Activated CD4-positive, alpha-beta memory T cell treated with anti-CD3 and anti-CD28 coated beads, Interleukin-2, amount 10 ng/mL, durations not matched to agents 7 days and 5 days (primary cell): ENCODE measurements at places on chromosomes 12 and 14.

GRCh38 chr14:95322651-95323050, 2.9 kb upstream of the CLMN start:
- DNase-seq, result no peak

GRCh38 chr14:87824266-87824665, 168.7 kb downstream of the GALC start:
- no peak for DNase-seq

GRCh38 chr12:88638966-88639760, 58.9 kb upstream of the KITLG start:
- DNase-seq, result no peak

DNA sequence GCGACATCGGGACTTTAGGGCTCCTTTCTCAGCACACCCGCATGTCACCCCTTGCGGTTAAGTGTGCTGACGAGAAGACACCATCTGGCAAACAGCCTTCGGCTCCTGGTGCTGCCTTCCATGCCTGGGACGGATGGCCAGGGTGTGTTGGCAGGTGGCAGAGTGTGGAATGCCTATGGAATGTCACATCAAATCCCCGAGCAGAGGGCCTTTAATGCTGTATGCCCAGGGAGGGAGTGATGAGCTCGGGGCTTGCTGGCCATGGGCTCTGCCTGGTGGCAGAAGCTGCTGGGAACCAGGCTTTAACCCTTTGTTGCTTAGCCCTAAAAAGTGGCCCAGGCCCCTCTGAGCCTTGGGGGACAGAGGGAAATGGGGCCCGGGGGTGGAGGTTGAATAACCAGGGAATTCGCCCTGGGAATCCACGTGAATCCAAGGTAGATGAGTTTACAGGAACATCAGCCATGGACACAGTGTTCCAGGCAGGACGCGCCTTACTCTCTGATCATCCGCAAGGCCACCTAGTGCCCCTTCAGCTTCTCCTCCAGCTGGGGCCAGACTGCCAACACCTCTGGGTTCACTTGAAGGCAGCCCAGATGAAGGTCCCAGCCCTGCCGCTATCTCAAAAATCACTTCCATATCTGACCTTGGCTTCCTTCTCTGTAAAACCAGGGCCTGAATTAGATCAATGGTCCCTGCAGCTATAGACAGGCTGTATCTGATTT, 17.4 kb downstream of the FAM181A start:
- no peak for DNase-seq

GRCh38 chr12:46356655-46357437, 15.7 kb downstream of the SLC38A2 start:
- no peak for DNase-seq

- DNase-seq, result no peak
Observed at GRCh38 chr14:50920482-50921230, 23.6 kb downstream of the PYGL start.

GRCh38 chr14:90518941-90519256, 122.1 kb downstream of the CALM1 start:
- peak; percentile 60 for DNase-seq

DNA sequence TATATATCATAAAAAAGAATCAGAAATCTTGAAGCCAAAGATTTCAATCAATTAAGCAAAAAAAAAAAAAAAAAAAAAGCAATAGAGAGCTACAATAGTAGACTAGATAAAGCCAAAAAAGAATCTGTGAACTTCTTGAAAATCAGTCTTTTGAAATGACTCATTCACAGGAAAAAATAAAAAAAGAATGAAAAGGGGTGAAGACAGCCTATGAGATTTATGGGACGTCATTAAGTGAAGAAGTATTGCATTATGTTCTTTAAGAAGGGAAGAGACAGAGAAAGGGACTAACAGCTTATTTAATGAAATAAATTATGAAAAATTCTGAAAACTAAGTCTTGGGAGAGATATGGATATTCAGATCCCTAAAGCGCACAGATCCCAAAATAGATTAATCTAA, 103.8 kb downstream of the ACSS3 start:
- DNase-seq, result no peak

DNA sequence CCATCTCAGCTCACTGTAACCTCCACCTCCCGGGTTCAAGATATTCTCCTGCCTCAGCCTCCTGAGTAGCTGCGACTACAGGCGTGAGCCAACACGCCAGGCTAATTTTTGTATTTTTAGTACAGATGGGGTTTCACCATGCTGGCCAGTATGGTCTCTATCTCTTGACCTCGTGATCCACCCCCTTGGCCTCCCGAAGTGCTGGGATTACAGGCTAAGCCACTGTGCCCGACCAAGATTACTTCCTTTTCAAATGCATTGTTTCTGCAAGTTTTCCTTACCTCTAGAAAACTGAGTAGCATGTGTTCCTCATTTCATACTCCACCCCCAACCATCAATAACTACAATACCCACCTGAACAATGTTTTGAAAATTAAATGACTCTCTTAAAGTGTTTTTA, 13.1 kb downstream of the ARF6 start:
- no peak for DNase-seq

DNA sequence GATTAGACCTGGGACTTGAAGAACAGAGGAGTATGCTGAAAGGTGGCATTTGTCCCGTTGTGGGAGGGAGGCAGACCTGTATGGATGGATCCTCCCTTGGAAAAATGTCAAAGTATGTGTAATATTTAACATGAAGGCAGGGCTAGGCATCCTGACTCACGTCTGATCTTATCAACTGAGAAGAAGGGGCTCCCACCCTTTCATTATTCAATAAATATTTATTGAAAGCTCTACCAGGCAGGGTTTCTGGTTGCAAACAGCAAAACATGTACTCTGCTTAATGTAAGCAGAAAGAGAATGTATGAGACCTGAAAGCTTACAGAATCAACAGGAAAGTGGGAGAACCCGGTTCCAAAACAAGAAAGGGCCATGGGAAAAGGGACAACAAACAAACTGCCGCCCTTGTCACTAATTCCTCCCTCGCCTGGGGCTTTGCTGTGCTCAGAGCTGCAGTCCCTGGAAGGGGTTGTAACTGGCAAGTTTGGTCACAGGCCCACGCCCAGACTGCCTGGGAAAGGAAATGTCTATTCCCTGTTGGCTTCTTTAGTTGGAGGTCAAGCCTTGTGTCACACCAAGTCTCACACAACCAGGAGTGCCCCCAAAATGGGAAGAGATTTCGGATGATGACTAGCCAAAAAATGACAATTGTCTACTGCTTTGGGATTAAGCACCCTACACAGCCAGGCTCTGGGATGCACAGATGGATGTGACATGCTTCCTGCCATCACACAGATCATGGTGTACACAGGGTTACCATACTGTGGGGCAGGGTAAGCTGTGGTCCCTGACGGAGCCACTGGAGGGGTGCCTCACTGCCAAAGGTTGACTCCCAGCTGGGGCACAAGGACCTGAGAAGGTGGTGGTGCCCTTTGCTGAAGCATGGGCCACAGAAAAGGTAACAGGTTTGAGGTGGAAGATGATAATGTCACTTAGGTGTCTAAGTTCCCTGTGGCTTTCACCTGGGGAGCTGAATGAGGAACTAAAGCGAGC, 36.8 kb downstream of the RAB35 start:
- no peak for DNase-seq

- DNase-seq, result peak; percentile 71
Observed at GRCh38 chr14:51869411-51870100, 9.1 kb downstream of the GNG2 start.

DNA sequence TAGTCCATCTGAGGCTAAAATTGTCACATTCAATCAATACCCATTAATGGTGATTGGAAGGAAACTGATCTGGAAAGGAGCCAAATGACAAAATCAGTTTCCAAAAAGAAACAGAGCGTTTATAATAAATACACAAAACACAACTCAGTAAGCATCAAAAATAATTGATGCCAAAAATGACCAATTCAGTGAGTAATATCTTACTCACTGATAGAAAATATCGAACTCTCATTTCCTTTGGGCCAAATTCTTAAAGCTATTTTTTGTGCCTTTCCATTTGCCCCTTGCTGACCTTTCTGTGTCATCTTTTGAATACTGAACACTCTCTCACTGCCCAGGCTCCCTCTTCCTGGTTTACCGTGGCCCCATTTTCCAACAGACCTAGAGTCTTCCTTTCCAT, 22.5 kb upstream of the ATP2B1 start:
- DNase-seq, result no peak

DNA sequence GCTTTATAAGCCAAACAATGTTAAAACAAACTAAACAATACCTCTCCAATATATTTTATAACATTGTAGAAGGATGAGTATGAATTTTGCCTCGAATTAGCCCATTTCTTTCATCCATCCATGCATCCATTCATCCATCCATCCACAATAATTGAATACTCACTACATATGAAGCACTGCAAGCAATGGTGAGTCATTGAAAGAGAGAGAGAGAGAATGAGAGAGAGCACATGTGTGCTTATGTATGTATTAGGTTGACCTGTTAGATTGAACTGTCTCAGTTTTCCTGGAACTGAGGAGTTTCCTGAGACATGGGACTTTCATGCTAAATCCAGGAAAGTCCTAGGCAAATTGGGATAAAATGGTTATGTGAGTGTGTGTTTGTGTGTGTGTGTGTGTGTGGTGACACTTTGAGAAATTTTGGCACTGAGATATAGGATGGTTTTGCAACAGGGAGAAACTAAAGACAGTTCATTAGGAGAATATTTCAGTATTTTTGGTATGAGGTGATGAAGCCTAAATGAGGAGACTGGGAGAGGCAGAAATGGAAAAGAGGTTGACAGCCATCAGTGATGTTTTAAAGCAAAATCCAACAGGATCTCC, 98.4 kb downstream of the C12orf75 start:
- DNase-seq, result no peak

DNA sequence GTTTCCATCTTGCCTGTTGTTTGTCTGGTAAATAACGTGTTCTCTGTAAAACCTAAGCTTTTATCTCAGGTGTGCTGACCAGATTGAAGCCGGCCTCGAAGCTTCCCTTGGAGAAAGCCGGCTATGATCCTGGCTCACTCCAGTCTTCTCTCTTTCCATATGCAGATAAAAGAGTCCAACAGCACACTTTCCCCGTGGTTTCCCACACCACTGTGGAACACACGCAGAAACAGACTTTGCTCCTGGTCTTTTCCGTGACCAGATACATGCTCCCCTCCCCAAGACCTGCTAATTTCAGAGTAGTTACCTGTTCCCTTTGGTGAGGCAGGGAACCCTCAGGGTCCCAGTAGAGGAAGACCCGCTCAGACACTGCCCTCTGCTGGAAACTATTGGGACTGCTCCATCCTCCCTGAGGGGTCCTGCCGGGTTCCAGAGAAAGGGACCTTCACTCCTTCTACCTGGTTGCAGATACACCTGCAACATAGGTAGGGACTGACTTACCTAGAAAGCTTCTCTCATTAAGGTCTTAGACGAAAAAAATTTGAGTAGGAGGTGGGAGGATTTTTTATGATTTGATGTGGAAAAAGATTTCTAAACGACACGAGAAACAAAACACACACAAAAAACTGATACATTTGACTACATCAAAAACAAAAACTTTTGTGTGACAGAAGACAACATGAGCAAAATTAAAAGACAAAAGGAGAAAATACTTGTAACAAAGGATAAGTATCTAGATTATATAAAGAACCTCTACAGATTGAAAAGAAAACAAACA, 415.4 kb upstream of the CCDC196 start:
- peak; percentile 71 for DNase-seq

GRCh38 chr14:37594971-37595808, at the start of the genes FOXA1 and TTC6:
TSS of gene FOXA1 (minus strand) at chr14:37595249. CDS start at chr14:37594972, 277 bp downstream.
TSS of gene TTC6 (plus strand) at chr14:37595629. CDS start at chr14:37622065, 26,436 bp downstream.
- no peak for DNase-seq

- no peak for DNase-seq
Observed at GRCh38 chr12:18468246-18469075, 207.1 kb downstream of the PIK3C2G start.

GRCh38 chr12:110304061-110304551, 23.1 kb downstream of the ATP2A2 start:
- no peak for DNase-seq

DNA sequence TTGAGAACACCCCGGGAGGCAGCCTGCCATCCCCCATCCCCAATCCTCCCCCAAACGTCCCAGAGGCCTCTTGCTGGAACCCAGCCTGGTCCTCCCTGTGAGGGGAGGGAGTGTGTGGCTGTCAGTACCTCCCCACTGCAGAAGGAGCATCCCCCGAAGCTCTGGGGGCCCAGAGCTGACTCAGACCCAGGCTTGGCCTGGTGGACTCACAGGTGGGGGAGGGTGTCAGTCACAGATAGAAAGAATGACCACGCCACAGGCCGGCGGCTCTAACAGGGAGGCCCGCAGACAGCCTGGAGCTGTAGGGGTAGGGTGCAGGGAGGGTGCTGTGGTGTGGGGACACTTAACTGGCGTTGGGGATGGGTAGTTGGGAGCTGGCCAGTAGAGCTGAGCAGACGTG, 5.3 kb downstream of the HHIPL1 start:
- DNase-seq, result no peak

GRCh38 chr14:21997300-21997699, 323.7 kb upstream of the OR4E1 start:
- peak; percentile 57 for DNase-seq

- DNase-seq, result no peak
Observed at GRCh38 chr12:89919241-89919906, 210.7 kb upstream of the ATP2B1 start.

GRCh38 chr14:96038920-96039632, at the start of gene C14orf132:
TSS of gene C14orf132 (plus strand) at chr14:96039362. CDS start at chr14:96039501, 139 bp downstream.
- peak; percentile 56 for DNase-seq

DNA sequence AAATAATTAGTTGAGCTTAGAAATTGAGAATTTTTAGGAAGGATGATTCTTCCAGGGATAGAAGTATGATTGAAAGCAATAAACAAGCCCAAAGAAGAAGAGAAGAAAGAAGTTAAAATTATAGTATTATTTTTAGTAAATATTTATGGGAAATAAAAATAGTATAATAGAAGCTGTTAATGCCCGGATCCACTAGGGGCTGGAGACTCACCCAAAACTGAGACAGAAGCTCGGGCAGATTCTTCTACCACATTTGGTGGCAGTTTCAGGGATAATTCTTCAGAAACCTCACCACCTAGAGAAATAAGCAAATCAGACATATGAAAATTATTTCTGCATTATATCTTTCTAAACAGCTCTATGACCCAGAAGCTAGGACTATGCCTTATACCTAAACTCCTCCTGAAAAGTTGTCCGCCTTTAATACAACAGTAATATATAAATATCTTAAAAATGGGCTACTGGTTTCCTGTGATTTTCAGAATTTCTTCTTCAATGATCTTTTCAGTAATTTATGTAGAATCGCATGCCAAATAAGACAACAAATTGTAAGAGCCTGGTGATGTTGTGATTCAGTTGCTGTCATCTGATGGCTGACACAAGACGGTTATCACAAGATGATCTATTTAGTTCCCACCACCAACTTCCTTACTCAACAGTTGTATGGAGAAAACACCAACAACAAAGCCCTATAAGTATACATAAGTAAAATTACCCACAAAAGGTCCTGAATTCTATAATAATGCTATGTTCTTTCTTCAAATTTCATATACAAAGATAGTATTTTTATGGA, 35.6 kb downstream of the A2M start:
- no peak for DNase-seq

- DNase-seq, result no peak
Observed at GRCh38 chr12:46839964-46840363, 14.2 kb upstream of the SLC38A4 start.

GRCh38 chr12:101415228-101415627, 7.7 kb upstream of the ARL1 start:
- DNase-seq, result no peak

DNA sequence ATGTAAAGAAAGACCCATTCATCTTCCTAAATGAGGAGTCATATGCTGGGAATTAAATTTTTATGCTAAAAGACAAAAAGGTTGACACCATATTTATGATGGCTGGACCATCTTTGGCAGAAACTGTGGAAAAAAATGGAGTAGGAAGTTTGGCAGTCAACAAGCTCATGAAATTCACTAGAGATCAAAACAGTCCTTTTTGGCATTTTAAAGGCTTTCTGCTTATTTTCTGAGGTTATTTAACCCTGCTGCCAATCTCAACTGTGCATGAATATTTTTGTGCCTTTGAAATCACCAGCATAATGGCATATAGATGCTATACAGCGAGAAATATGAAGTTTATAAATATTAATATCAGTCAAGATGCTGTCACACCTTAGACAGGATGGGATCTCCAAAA, 399.5 kb downstream of the PDZRN4 start:
- no peak for DNase-seq
